ENCODE measurements at places on chromosomes 2 and 18.

DNA sequence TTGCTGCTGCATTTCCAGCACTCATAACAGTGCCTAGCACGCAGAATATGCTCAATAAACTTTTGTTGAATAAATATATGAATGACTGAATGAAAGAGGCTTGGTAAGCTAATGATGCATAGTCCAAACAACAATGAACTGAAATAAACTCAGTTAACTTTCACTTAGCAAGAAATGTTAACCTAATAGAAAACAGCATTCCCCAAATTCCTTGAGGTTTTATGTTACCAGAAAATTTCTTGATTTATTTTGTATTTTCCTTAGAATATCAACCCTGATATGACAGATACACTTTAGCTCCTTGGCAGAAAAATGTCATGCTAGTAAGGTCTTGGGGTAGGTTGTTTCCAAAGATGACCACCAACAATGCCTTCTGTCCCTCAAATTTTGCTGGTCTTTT, 217.4 kb downstream of the KCNE4 start:
- no peak for DNase-seq

DNA sequence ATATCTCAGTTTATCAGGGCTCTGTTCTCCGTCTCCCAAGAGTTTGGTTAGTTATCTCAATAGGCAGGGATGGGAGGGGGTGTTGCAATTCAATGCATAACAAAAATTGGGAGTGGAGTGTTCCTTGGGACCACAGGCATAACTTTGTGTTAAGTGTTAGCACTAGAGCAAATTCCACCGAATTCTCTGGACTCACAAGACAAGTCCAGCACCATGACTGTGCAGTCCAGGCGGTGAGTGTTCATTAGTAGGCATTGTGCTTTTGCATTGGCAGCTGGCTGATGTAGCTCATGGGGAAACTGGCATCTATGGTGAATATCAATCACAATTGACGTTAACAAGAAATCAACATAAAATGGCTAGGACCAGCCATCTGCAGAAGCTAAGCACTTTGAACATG, 79.0 kb upstream of the CABLES1 start:
- no peak for DNase-seq

DNA sequence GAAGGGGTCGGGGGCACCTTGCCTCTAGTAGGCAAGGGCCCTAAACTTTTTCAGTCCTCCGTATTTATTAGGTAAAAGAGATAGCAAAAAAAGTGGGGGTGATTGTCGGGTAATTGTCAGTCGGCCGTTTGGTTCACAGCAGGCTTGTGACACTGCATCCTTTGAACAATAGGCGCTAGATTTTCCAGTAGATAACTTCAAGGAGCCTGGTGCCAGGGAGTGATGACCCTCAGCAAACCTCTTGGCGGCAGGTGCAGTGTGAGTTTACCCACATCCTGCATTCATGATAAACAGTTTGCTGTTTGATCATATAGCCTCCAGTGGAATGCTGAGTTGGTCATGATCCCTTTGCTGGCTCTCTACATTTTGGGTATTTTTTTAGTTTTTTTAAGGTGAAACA, 22.9 kb downstream of the SERPINB8 start:
- DNase-seq = no peak

- no peak for DNase-seq
Observed at GRCh38 chr2:176508374-176508773, 239.1 kb downstream of the MTX2 start.

- DNase-seq = no peak
Observed at GRCh38 chr2:240996161-240996833, 2.1 kb upstream of the SNED1 start.

- no peak for DNase-seq
Observed at GRCh38 chr2:217017456-217018252, 157.8 kb upstream of the TNP1 start.

- DNase-seq = no peak
Observed at GRCh38 chr18:76819411-76820136, 2.8 kb upstream of the ZNF236 start.
